ENCODE measurements at places on chromosomes 12 and 14.

DNA sequence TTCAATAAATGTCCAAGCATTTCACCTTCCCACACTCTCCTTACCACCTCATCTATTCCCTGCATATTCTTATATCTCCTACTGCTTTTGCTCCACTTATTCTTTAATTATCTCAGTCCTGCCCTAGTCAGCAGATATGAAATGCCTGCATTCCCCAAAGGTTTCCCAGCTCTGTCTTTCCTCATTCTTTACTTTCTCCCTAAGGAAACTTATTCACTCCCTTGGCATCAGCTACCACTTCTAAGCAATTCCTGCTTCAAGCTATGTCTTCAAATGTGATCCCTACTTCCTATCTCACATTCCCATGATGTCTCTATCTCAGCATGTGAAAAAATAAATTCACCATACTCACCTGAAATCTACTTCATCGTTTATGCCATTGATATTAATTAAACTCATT lies 111.8 kb downstream of the CAPZA3 start:
- no peak for DNase-seq

GRCh38 chr12:100845095-100845494 lies 50.5 kb downstream of the ANO4 start:
- DNase-seq, result no peak

DNA sequence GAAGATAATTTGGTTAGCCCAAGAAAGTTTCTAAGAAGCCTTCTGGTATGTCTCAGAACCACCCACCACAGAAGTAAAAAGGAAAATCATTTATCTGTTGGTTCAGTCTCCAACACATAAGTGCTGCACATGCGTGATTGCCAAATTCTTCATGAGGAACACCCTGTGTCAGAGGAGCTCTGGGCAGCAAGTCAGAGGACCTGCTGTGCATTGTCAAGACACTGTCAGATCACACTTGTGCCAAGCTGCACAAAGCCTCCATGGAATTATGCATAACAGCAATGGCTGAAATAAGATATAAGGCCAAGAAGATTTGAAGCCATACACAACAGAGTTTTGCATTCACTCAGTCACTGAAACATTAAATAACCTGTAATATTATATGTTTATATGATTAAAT lies 1304.7 kb upstream of the FLRT2 start:
- DNase-seq, result no peak

DNA sequence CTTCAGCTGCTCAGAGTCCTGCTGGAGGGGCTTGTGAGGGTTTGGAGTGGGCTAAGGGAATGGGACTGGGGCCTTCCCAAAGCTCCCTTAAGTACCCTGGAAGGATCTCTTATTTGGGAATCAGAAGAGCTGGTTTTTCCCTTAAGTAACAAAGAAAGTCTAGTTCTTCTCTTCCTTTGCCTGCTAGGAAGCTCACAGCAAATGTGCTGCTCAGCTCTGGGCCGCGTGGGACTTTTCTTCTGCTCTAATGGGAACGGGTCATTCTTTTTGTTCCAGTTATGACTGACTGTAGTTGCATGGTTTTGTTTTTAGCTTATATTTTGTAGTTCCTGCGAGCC lies 6.0 kb downstream of the KIF26A start:
- no peak for DNase-seq

GRCh38 chr14:42921901-42922300 lies 1315.2 kb downstream of the LRFN5 start:
- DNase-seq, result no peak

DNA sequence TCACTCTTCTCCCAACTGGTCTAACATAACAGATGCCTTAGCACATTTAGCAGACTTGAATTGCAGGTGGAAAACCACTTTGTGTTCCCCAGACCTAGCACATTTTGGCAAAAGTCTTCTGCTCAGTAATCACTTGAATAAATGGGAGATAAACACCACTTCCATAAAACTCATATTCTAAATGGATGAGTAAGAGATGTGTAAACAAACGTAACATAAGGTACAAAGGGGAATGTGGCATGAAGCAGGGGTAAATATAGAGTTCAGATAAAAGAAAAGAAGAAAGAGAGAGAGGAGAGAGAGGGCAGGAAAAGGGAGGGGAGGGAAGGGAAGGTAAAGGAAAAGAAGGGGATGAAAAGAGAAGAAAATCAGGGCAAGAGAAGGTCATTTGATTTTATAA lies 17.0 kb upstream of the KERA start:
- DNase-seq, result no peak

Data from AML-193 (cell line).